Hematopoietic multipotent progenitor cell treated with erythropoietin and hydrocortisone succinate and interleukin-3 and kit ligand, for 8 days (in vitro differentiated cells): ENCODE measurements at places on chromosomes 2 and 18.

GRCh38 chr2:2921011-2921720 lies 456.5 kb downstream of the EIPR1 start:
- no peak for DNase-seq

DNA sequence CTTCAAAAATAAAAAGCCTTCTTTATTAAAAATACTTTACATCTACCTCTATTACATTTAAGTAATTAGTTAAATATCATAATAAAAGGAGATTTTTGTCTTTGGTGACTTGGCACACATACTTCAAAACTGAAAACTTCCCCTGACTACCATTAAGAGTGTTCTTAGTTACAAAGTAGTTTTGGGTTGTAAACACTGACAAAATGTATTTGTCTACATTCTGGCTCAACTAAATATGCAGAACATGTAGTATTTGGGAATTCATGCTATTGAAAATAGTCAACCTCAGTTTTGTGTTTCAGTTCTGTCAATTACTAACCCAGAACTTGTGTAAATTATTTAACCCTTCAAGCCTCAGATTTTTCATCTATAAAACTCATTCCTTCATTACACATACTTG lies 311.5 kb downstream of the RAD51AP2 start:
- DNase-seq, result no peak

- DNase-seq, result peak; percentile 17
Observed at GRCh38 chr2:44130441-44130840, 38.2 kb upstream of the PPM1B start.

DNA sequence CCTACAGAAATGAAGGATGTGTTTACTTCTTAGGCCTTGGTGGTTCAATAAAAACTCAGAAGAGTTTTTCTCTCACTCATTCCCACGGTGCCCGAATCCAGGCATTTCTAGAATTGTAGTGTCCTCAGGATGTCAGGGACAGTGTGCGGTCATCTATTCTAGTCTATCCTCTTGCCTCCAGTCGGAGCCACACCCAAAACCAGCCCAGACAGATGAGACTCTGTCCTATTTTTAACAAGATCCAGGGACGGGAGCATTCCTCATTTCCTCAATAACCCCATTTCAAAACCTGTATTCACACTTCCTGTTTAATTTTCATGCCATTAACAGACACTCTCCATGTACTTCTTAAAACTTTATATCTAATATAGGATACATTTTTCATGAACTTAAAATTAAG lies 11.6 kb upstream of the RBMS1 start:
- no peak for DNase-seq

GRCh38 chr2:8579485-8580085 lies 102.3 kb upstream of the ID2 start:
- no peak for DNase-seq

DNA sequence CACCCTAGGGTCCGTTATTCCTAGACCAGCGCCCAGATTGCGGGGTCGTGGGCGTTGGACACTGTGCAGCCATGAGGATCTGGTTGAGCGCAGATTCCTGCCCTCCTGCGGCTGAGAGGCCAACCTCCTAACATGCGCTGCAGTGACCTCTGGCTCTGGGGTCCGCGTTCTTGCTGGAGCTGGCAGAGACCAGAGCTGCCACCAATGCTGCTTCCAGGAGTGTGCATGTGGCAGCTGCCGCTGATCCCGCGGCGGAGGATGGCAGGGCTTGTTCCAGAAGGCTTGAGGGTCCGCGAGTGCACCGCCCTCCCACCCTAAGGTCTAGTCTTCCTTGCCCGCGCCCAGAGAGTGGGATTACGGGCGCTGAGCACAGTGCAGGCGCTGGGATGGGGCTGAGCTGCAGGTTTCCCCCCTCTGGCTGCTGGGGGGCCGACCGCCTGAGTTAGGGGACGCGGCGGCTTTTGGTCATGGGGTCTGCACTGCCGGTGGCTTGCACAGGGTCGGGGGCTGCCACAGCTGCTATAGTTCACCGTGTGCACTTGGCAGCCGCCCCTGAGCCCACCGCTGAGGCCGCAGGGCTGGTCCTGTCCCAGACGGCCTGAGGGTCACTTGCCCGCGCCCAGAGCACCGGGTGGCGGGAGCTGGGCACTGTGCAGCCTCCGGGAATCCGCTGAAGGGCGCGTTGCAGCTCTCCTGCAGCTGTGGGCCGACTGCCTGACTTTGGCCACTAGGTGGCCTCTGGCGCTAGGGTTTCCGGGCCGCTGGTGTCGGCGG lies 145.9 kb downstream of the CCDC74A start:
- peak; percentile 60 for DNase-seq

GRCh38 chr2:13474538-13474937 lies 757.8 kb downstream of the TRIB2 start:
- no peak for DNase-seq

DNA sequence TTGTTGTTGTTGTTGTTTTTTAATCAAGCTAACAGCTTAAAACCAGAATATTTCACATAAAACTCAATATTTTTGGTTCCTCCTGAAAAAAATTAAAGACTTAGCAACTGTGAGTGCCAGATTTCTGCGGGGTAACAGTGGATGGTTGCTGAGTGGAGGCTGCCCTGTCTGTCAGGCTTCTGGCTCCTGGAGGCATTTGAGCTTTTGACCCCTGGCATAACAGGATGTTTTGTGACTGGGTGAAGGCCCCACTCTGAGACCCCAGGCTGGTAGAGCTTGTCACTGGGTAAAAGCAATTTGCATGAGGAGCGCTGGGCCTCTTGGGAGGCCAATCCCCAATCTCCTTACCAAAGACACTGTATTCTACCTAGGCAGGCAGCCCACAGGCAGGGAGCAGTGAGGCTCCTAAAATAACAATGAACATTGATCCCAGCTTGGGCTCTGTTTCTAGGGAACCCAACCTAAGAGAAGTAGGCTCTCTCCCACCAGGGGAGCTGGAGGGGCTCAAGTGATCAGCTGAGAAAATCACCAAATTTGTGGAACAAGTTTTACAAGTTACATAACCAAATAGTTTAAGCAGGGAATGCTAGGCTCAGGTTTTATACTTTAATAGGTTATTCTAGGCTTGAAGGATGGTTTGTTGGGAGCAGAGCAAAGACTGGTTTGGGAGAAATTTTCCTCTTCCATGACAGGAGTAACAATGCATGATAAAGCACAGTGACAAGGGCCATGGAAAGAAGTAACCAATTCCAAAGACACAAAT lies 5.9 kb upstream of the SPRED2 start:
- DNase-seq, result no peak

DNA sequence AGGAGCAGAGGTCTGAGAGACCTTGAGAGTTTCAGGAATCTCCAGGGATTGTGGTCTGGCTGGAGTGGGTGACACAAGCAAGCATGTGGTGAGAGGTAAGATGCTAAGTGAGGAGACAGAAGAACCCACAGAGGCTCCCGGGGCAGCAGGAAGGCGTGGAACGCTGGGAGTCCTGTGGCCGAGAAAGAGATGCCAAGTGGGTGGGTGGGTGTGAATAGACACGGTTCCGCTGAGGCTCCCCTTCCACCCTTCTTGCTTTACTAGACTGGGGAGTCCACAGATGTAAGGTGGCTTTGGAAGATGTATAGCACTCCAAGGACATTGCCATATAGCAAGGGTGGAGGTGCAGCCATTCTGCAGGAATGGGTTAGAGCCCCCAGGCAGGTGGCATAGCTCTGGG lies 4.2 kb downstream of the TEX51 start:
- DNase-seq, result no peak

DNA sequence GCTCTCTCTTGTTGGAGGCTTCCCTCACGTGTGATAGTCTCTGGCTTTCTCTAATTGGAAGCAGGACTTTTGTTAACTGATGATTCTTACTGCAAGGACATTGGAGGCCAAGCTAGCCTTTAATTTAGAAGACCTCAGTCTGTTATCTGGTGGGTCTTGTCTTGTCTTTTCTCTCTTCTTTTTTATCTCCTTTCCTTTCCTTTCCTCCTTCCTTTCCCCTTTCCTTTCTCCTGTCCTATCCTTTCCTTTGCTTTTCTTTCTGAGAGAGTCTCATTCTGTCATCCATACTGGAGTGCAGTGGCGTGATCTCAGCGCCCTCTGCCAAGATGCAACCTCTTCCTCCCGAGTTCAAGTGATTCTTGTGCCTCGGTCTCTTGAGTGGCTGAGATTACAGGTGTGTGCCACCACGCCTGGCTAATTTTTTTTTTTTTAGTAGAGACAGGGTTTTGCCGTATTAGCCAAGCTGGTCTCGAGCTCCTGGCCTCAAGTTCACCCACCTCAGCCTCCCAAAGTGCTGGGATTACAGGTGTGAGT lies 18.1 kb downstream of the CCNYL1 start:
- no peak for DNase-seq

GRCh38 chr2:9165625-9166024 lies 41.0 kb upstream of the ASAP2 start:
- DNase-seq, result no peak

- no peak for DNase-seq
Observed at GRCh38 chr2:149679286-149679685, 91.7 kb upstream of the MMADHC start.

DNA sequence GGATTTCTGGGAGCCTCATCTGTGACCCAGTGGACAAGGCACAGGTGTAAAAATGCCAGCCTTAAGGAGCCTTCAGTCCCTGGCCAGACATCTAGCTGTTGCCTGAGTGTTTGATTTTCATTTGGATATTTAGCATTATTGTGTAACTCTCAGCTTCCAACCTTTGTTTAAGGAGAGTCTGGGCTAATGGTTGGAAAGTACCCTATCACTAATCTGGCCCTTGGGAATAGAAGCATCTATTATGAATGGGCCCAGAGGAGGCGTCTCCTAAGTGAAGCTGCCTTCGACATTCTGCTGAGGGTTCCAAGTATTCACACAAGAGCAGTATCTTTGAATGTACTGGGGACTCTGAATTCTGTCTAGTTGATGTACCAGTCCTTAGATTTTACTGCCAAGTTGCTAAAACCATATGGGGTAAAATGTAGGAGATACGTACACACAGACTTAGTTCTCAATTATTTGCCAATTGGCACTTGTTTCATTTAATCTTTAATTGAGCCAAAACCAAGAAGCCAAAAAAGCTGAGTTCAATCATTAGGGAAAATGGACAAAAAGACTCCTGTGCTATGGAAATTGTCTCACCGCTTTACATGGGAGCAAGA lies 7.2 kb upstream of the ANKRD29 start:
- no peak for DNase-seq

GRCh38 chr18:76351961-76352581 lies 143.0 kb downstream of the ZNF516 start:
- DNase-seq, result no peak

- DNase-seq, result peak; percentile 32
Observed at GRCh38 chr2:232537079-232537478, 2.4 kb upstream of the CHRNG start.

DNA sequence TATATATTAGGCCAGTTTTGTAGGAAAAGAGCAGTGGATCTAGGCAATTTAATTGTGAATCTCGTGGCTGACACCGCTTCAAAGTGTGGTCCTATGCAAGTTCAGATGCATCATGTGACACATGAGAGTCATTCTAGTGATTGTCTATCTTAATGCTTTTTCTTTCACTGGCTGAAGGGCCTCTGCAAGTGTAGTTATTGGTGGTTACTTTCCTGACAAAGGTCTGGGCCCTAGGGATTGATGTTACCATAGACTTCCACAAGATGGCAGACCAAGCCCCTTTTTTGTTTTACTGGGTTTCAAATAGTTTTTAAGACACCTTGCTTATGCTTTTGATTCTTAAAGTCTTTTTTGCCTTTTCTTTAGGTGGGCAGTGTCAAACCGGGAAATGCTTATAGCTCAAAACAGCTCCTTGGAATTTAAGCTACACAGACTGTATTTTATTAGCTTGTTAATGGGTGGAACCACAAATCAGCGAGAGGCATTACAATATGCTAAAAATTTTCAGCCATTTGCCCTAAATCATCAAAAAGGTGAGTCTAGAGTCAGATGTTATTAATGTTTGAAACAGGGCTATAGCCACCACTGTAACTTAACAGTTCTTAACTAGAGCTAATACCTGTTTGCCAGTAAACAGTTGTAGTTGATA lies 25.9 kb downstream of the CD8A start:
- DNase-seq, result peak; percentile 55

DNA sequence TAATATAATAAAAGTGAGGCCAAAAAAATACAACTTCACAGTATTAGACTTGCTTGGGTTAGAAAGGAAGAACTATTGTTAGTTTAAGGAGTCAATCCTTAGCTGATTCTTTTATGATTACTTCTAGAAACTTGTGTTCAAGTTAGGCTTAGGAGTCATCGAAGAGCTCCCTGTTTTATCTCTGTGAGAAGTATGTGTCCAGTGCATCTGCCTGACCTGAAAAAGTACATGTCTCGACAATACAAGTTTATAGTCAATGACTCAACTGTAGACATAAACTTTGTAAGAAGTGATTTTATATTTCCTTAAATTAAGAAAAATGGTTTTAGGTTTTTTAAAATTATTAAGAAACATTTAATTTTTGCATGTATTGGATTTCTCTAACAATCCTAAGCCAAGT lies 571.2 kb downstream of the ZEB2 start:
- no peak for DNase-seq

DNA sequence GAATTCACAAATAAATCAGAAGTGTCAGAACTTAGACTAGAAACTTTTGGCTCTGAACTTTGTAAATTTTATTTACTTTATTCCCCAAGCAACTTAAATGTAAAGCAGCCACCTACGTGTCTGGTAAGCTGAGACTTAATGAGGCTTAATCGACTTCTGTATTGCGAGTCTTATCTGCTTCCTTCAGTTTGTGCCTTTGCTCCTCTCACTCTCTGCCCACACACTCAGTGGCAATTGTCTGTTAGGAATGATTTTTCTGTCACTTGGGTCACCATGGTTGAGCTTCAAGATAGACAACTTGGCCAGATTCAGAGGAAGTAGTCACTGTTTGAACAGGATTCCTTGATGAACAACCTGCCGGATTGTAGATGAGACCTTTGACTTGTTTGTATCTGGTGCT lies 691.4 kb upstream of the FSHR start:
- no peak for DNase-seq

- DNase-seq, result no peak
Observed at GRCh38 chr2:73915437-73915993, 11.2 kb upstream of the DGUOK start.

DNA sequence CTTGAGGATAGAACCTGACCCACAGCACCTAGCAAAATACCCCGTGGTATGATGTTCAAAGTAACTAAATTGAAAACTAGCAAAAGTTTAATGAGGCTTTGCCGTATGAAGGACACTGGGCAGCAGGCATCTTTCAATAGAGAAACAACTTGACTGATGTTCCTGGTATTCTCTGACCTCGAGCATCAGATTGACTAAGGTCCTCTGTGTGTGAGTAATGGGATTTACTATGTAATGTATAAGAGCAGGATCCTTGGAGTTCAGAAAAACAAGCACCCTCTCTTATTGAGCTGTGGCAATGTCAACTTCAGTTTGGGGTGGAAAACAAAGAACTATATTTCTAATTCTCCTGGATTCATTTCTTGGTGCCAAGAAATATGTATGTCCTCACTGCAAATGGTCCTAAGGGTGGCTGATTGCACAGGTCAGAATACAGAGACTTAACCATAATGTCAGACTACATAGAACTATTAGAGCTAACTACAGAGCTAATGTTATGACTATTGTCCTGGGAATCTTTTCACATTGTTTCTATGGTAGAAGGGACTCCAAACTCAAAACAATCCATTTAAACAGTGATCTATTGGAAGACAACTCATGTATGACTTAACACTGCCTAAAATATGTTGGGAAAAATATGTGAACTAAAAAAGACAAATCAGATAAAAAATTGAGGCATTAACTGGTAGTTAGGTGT lies 4.4 kb downstream of the TNFAIP6 start:
- no peak for DNase-seq

GRCh38 chr2:182553483-182553882 lies 126.6 kb upstream of the PDE1A start:
- DNase-seq, result no peak

- no peak for DNase-seq
Observed at GRCh38 chr2:236348279-236348678, 84.1 kb upstream of the ASB18 start.

GRCh38 chr18:3855966-3856365 lies 406.0 kb downstream of the TGIF1 start:
- no peak for DNase-seq

GRCh38 chr18:47175283-47175897 lies 774 bp downstream of the IER3IP1 start:
- DNase-seq, result no peak
